ENCODE measurements at places on chromosomes 13 and 19. TPM values are rescaled to one million over a fixed set of nuclear protein-coding genes. Genes with fewer than 3 reads are reported as not detected.

- DNase-seq = no peak
These were observed 65.8 kb downstream of the SIPA1L3 start for GRCh38 chr19:37972803-37973202.

DNA sequence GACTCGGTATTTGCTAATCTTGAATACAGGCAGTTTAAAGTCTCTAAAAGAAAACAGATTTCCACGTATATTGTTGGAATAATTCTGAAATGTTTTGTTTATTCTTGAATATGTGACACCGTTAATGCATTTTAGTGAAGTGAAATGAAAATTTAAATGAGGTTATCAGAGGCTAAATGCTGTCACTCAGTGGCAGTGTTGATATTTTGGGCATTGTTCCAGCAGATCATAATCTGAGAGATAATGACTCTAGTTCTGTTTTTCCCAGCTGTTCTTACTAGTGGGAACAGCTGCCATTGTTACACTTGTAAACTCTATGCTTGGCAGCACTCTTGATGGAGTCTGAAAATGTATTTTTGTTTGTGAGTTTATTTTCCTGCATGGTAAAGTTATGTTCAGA is 365.6 kb upstream of the SLC10A2 start:
- DNase-seq = no peak

- no peak for DNase-seq
These were observed 230.8 kb downstream of the TSHZ3 start for GRCh38 chr19:31118287-31118955.

GRCh38 chr19:7989071-7989575 is 16.3 kb downstream of the ELAVL1 start:
- DNase-seq = no peak

- DNase-seq = no peak
These were observed 106.2 kb downstream of the DNAJC15 start for GRCh38 chr13:43129511-43130110.

DNA sequence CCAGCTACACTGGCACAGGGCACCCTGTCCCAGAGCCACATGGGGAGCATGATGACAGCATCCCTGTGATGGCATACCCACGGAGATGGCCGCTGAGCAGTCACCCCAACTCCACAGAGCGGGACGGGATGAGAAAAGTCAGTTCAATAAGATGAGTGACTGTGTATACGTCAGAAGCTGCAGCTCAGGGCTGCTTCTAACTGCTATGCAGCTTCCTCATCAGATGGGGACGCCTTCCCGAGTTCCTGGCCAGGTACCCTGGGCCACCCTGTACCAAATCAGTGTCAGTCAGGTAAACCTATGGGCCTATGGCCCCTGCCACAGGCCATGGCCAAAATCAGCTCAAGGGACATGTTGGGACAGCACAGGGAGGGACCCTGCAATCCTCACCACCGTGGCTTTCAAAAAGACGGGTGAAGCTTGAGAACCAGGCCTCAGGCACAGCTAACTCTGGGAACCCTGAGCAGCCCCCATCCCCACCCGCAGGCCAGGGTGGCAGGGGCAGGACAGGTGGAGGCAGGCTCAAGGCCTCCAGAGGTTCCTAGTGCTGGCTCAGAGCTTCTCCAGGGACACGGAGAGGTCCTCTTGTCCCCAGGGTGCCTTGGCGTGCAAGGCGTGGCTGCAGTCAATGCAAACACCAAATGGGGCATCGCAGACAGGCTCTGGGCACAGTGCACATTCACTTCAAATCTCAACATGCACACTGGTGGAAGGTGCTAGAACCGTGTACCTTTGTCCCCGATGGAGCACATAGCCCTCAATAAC is 122.4 kb downstream of the TUBA3C start:
- DNase-seq = no peak

DNA sequence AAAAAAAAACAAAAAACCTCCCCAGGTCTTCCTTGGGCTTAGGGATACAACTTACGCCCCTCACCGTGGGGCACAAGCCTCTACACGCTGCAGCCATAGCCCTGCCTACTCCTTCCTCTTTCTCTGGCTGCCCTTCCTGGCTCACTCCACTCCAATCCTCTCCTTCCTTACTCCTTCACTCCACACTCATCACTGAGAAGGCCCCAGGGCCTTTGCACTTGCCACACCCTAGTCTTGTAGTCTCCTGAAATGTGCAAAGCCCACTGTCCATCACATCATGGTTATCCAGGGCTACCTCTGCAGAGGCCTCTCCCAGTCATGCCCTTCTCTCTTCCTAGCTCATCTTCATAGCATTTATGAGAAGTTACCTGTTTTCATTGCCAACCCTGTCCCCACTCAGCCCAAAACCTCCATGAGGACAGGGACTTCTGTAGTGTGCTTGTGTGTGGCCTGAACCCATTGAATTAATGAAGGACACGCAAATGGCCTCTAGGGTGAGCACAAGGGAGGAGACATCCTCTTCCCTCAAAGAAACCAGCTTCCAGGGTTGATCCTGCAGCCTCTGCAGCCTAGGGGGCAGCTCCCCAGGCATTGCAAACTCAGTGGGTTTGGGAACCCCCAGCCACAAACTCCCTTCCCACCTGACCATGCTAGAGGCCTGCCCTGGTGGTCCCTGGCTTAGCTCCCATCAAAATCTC is 7.9 kb upstream of the HSH2D start:
- no peak for DNase-seq

DNA sequence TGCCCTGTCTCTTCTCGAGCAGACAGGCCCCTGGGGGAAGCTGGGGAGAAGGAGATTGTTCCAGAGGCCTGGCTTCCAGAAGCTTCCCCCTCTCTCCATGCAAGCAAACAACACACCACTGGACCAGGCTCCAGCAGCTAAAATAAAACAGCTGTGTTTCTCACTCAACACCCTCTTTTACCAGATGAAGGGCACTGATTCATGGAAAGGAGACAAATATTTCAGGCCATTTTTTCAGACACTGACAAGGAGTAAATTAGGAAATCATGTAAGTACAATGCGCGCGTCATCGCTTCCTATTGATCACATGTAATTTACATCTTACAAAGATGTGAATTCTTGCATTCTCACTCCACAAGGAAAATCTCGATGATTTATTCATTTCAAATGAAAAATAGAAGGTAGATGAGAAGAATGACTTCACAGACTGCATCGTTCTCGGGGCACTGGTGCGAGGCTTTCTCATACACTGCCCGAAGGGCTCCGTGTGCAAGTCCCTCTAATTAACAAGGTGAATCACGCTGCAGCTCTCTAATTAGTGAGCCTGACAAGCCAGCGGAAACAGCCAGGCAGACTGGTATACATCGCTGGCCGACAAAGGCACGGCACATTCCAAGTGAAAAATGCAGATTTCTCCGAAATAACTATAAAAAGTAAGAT is 153.6 kb downstream of the KCTD15 start:
- DNase-seq = no peak

- no peak for DNase-seq
These were observed at the start of gene PPM1N for GRCh38 chr19:45498411-45499195. PPM1N (plus strand) TSS chr19:45498443; CDS start chr19:45498473, 30 bp downstream.

DNA sequence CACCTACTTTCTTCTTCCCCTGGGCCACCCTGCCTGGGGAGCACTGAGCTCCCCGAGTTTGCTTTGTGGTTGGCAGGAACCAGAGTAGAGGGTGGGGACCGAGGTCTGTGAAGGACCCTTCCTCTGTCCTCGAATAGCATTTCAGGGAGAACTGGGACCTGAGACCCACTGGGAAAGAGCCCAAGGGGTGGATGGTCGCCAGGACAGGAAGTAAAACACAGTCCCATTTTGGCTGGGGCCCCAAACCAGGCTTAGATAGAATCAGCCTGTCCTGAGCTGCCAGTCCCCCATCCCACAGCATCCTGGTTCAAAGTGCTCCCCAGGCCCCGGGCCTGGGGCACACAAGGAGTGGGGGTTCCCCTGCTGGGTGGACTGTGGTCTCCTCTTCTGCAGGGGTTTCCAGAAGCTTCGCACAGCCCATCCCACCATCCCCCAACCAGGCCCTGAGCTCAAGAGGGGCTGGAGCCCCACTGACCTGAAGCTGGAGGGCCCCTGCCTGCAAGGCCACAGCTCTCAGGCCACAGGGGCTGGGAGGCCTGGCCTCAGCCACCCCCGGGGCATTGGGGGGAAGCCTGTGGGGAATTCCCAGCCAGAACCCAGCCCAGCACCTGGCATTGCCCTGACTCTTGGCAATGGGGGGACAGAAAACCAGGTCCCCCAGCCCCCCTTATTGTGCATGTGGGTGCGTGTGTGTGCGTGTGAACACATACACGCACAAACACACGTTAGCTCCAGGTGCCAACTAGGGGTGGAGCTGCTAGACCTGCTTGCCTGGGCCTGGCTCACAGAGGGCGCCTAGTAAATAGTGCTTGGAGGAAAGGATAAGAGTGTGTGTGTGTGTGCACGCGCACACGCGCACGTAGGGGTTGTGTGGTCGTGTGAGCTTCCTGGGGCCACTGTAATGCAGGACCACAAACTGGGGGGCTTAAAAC is 995 bp upstream of the MKNK2 start:
- DNase-seq = no peak

GRCh38 chr19:48634424-48635262 is 2.5 kb downstream of the DBP start:
- peak; percentile 88 for DNase-seq

GRCh38 chr19:21910318-21910717 is 74.3 kb upstream of the ZNF43 start:
- no peak for DNase-seq

DNA sequence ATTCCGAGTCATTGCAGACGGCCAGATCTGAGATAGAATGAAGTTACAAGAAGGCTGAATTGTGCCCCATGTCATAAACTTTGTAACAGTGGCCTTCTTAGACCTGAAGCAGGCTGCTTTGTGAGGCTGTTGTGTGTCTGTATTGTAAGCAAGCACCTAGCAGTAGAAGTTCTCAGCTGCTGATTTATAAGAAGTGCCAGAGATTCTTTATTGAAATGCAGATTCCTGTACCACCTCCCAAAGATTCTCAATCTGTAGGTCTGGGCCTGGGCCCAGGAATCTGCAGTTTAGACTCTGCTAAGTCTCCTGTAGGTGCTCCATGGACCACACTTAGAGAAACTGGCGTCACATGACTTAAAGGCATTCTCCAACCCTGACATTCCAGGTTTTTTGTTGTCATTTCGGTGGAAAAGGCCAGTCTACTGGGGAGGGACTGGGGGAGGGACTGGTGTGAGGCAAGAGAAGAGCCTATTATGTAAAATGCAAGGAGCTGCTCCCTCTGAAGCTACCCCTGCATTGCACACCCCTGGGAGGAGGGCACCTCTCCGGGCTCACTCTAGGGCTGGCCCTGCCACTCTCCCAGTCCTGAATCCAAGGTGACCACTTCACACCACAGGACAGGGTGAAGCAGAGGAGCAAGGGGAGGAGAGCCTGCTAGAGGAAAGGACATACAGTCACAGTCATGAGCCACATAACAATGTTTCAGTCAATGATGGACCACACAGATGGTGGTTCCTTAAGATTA is 769 bp upstream of the TMEM272 start:
- DNase-seq = no peak

DNA sequence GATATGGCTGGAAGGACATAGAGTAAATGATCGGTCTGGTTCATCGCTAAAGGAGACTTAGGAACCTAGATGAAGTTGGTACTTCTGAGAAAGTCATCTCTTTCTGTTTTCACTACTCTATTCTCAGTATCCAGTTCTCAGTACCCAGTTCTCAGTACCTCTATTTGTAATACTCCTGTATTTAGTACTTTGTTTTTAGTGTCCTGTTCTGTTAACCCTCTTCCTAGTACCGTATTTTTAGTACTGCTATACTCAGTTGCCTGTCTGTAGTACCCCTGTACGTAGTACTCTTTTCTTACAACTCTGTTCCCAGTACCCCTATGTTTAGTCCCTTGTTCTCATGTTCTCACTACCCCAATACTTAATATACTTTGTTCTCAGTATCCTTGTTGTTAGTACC is 1.2 kb downstream of the RFXAP start:
- no peak for DNase-seq

DNA sequence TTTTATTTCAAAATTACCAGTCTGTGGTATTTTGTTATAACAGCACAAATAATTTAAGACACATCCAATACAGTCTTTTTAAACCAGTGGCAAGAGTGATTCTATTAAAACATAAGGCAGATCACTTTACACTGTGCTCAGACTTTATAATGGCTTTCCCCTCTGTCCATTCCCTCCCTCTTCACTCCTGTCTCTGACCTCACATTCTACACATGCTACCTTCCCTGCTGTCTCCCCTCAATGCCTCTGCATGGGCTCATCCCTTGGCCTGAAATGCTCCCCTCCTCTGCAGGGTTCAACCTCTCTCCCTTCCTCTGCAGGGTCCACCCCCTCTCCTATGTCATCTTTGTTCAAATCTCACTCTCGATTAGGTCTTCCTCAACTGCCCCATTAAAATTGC is 170.8 kb downstream of the LHFPL6 start:
- no peak for DNase-seq

DNA sequence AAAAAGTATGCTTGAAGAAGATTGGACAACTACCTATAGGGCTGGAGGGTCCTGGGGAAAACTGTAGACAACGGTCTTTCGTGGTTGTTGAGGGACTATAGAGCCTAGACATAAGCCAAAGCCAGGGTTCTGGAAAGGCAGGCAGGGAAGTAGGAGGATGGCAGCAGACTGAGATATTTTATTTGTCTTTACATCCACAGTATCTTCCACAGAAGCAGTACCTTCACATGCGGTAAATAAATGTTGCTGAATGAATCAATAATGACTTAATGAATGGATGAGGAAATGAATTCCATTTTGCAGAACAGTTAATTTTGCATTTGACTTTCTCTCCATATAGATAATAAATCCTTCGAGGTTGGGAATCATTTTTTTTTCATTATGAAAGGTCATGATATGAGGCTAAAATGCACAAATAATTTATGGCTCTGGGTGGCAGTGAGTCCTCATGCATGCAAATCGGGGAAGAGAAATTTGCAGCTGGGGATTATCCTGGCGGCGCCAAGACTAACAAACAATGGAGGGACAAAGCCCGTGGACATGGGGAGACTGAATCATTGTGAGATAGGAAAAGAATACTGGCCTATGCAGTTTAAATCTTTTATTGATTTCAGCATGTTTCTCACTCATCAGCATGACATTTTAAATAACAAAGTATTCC is 102.0 kb downstream of the ERCC5 start:
- DNase-seq = no peak

DNA sequence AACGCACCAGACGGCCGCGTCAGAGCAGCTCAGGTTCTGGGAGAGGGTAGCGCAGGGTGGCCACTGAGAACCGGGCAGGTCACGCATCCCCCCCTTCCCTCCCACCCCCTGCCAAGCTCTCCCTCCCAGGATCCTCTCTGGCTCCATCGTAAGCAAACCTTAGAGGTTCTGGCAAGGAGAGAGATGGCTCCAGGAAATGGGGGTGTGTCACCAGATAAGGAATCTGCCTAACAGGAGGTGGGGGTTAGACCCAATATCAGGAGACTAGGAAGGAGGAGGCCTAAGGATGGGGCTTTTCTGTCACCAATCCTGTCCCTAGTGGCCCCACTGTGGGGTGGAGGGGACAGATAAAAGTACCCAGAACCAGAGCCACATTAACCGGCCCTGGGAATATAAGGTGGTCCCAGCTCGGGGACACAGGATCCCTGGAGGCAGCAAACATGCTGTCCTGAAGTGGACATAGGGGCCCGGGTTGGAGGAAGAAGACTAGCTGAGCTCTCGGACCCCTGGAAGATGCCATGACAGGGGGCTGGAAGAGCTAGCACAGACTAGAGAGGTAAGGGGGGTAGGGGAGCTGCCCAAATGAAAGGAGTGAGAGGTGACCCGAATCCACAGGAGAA is 1.9 kb downstream of the PPP1R12C start:
- no peak for DNase-seq

Gene ERICH6B
- total RNA-seq = not detected

Gene LGALS14
- total RNA-seq = not detected

Gene GRK1
- total RNA-seq = not detected

Gene TRPM4
- 26.0 TPM for total RNA-seq

Gene COL4A1
- total RNA-seq = 1,113 TPM

Gene SIGLECL1
- total RNA-seq = not detected

Gene ZNF211
- 5.3 TPM for total RNA-seq

Gene ZNF723
- total RNA-seq = not detected

Gene PCDH8
- not detected for total RNA-seq

Gene MBD3L3
- total RNA-seq = not detected

Gene METTL21C
- total RNA-seq = not detected
